ENCODE measurements at places on chromosomes 6 and 20.

DNA sequence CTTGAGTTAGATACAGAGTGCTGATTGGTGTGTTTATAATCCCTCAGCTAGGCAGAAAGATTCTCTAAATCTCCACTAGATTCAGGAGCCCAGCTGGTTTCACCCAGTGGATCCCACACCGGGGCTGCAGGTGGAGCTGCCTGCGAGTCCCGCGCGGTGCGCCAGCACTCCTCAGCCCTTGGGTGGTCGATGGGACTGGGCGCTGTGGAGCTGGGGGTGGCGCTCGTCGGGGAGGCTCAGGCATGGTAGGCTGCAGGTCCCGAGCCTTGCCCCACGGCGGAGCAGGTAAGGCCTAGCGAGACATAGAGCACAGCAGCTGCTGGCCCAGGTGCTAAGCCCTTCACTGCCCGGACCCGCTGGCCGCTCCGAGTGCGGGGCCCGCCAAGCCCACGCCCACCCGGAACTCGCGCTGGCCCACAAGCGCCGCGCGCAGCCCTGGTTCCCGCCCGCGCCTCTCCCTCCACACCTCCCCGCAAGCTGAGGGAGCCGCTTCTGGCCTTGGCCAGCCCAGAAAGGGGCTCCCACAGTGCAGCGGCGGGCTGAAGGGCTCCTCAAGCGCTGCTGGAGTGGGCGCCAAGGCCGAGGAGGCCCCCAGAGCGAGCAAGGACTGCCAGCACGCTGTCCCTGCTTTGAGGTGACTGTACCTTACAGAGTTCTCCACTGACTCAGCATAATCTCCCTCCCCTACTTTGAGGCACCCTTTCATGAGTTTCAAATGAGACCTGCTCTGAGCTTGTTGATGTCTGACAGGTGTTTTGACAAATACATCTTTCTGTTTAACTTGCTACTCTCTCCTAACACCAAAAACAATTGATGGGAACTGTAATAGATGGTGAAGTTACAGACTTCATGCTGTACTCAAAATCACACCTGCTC is 3.9 kb upstream of the SSR1 start:
- DNase-seq: no peak

DNA sequence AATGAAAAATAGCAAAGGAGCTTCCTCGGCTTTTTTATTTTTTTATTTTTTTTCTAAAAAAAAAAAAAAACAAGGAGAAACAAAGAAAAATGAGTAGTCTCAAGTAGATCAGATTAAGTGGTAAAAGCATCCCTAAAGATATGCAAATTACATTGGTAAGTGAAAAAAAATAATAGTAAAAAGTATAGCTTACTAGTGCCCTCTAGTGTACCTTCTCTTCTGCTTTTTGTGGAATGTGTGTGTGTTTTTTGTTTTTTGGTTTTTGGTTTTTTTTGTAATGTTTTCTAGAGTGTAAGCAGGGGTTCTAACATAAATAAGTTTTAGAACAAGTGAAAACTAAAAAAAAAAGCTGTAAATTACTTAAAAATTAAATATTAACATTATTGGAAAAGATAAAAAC is 1062.0 kb downstream of the HACE1 start:
- no peak for DNase-seq

DNA sequence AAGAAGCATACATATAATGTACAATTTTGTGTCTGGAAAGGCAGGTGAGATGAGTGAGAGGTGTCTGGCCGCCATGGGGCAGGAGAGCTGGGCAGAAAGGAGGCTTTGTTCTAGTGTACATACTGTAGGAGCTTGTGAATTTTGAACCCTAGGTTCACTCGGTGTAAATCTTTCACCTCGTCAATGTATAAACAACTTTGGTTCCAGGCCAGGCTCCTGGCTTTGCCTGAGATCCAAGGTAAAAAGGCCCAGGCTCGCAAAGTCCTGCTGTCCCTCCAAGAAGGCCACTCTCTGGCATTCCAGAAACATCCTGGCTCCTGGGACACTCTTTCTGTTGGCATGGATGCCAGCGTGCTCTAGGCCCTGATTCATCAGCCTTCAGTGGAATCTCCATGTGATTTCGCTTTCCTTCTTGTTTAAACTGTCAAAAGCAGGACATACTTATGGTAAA is 7.1 kb upstream of the SLC22A7 start:
- no peak for DNase-seq

- no peak for DNase-seq
These were observed 8.6 kb upstream of the YTHDF1 start for GRCh38 chr20:63224412-63225081.

GRCh38 chr20:63966172-63966943 is 3.4 kb downstream of the ZNF512B start:
- no peak for DNase-seq

DNA sequence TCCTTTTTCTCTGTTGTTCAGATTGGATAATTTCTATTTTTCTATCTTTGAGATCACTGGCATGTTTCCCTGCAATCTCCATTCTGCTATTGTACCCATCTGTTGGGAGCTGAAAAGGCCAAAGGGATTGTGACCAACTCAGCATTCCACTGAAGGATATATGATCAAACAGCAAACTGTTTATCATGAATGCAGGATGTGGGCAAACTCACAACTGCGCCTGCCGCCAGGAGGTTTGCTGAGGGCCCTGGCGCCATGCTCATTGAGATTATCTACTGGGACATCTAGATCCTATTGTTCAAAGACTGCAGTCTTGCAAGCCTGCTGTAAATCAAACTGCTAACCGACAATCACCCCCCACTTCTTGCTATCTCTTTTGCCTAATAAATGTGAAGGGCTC is 3.8 kb upstream of the FKBP1A start:
- no peak for DNase-seq

DNA sequence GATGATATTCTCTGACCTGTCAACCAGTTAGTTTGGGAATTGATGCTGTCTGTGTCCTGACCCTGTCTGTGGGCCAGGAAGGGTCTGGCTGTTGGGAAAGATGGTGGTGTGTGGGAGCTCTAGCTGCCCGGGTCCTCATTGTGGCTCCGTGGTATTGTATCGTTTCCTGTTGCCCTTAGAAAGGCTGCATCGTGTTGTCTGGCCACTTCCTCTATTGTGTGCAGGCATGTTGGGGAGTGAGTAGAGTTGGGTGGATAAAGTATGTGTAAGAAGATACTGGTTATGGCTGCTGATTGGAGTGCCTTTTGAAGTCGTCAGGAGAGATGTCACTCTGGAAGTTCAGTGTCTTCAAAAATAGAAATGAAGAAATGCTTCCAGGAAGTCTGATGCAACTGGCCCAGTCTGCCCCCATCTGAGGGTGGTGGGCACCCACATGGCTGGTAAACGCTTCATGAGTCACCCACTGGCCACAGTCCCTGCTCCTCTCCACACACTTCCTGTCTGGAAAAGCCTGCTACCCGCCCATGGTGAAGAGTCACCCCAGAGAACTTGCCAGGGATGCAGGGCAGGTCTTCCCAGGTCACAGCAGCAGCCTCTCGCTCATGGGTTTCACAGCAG is 27.9 kb downstream of the PPARD start:
- peak; percentile 20 for DNase-seq

GRCh38 chr6:136508725-136509392 is 41.4 kb downstream of the MAP7 start:
- DNase-seq: no peak

- no peak for DNase-seq
These were observed 174.0 kb downstream of the BCKDHB start for GRCh38 chr6:80280262-80281010.

GRCh38 chr20:35129647-35130069 is 17.5 kb downstream of the EDEM2 start:
- DNase-seq: no peak

GRCh38 chr6:63685446-63686379 is 50.1 kb downstream of the PHF3 start:
- DNase-seq: no peak

- no peak for DNase-seq
These were observed 94.3 kb downstream of the CDC5L start for GRCh38 chr6:44481760-44482159.

DNA sequence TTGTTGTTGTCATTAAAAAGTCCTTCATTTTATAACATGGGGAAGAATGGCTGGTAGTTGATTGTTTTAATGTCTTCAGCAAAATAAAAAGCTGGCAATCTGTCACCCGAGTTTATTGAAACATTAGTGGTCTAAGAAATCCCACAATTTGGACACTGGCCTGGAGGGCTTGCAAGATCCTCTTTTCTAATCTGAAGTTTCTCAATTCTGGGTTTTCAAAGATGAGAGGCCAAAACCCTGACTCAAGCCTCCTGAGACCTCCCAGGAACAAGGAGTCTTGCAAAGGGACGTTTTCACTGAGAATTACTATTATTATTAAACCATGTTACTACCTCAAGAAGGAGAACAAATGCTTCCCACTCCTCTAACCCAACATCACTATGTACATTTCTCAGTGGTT is 19.5 kb downstream of the MAP1LC3A start:
- no peak for DNase-seq

DNA sequence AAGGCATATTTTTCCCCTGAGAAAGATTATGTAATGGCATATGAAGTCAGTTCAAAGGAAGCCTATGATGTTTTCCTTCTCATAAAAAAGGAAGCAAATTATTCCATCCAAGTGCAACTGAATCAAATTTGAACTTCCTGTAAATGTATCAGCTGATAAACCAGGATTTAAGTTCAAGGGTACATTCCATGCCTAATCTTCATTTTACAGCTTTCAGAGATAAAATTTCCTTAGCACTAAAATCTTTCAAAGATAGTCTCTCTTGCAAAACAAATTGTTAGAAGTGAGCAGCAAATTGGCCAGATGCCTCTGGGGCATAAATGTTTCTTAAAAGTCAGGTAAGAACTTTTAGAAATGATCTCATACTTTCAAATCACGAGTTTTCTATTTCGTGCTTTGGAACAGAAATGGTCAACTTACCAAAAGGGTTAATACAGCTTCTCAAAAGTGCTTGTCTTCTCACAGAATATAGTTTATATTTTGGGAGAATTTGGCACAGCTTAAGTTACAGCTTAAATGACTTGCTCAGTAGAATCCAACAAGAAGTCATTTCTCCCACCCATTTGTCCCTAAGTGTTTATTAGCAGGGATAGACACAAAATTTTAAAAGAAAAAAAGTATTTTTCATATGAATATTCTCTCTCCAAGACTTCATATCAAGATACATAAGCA is 2.7 kb upstream of the TCF21 start:
- no peak for DNase-seq

Measured in stimulated activated CD4-positive, alpha-beta T cell treated with anti-CD3 and anti-CD28 coated beads, Interleukin-4, amount 100 ng/mL, for 4 hours (primary cell).